Stimulated activated CD4-positive, alpha-beta T cell treated with anti-CD3 and anti-CD28 coated beads, Interleukin-1b, Interleukin-23, amount 100 ng/mL, for 48 hours (primary cell): ENCODE measurements at places on chromosomes 7 and 10.

GRCh38 chr7:6482743-6483119 is 35.0 kb upstream of the DAGLB start:
- DNase-seq = no peak

DNA sequence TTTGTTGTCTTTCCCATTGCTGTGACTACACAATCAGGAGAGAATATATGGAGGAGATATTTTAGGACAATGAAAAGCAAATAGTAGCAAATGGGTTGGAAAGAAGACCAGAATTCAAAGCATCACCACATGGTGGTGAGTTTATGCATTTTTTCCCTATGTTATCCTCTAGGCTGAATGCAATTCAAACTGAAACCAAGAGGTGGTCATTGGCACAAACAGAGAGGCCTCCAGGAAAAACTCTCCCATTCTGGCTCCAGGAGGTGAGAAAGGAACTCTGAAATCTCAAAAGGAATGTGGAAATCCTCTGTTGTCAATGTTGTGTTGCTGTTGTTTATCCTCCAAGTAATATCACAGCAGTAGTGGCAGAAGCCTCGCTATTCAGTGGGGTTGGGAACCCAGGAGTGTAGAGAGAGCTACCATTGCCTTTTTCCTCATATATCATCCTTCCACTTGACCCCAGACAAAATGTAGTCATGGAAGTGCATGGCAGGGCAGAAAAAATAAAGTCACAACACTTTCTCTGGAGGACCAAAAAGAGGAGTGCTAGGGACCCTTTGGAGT is 819.1 kb downstream of the GRID1 start:
- DNase-seq = no peak

DNA sequence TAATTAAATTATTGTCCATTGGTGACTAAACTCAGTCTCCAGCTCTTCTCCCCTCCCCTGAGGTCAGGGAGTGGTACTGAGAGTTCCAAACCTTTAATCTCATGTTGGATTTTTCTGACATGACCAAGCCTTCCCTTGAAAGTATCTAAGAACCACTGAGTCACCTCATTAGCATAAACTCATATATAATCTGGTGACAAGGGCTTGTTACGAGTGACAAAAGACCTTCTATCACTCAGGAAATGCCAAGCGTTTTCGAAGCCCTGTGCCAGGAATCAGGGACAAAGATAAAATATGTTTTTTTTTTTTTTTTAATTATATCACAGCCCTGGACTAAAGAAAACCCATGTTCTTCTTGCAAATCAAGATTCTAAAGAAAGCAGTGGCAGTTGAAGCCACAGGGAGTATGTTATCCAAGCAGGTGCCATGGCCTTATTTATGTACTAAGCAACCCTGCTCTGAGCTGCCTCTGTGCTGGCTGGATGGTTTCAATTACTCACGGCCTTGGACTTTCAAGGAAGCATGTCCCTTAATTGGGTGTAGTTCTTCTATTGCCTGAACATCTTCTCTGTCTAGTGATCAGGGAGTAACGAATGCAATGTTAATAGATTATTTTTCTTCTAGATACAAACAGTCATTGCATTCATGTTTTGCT is 169.0 kb upstream of the PRKCQ start:
- no peak for DNase-seq

GRCh38 chr10:42827201-42827600 is 44.6 kb downstream of the BMS1 start:
- no peak for DNase-seq

DNA sequence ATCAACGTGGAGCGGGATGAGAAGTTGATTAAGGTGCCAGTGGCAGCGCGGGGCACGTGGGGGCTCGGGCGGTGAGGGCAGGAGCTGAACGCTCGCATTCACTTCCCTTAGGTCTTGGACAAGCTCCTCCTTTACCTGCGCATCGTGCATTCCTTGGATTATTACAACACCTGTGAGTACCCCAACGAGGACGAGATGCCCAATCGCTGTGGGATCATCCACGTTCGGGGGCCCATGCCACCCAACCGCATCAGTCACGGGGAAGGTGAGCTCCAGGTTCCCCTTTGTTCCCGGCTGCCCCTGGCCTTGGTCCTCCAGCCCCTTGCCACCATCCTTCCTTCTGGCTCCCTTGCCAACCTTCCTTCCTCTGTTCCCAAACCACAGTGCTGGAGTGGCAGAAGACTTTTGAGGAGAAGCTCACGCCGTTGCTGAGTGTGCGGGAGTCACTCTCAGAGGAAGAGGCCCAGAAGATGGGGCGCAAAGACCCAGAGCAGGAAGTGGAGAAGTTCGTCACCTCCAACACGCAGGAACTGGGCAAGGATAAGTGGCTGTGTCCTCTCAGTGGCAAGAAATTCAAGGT is 2.5 kb downstream of the UFSP1 start:
- no peak for DNase-seq

DNA sequence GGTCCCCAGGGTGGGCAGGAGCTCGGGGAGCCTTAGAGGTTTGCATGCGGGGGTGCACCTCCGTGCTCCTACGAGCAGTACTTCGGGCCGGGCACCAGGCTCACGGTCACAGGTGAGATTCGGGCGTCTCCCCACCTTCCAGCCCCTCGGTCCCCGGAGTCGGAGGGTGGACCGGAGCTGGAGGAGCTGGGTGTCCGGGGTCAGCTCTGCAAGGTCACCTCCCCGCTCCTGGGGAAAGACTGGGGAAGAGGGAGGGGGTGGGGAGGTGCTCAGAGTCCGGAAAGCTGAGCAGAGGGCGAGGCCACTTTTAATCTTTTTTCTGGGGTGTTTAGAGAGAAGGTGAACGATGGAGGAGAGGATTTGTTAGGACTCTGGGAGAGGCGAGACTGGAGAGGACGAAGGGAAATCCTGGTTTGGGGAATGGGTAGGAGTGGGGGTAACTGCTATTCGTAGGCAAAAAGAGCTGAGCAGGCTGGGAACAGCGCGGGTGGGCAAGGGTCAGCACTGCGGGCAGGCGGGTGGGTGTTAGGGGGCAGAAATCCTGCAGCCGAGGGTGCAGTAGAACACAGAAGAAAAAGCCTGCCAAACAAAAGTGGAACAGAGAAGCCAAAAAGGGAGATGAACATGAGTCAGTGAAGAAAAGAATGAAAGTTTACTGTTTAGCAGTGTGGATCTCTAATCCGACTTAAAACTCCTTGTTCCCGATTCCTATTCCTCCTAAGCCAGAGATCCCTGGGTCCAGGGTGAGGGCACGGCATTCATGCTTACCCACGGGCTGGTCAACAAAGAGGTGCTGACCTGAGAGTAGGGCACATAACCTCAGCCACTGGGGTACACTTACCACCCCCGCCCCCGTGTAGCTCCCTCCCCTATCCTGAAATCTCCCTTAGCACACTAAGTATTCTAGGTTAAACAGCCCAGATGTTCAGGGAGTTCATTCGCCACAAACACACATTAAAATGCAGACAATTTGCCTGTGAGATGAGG is 26.9 kb downstream of the PRSS2 start:
- no peak for DNase-seq

DNA sequence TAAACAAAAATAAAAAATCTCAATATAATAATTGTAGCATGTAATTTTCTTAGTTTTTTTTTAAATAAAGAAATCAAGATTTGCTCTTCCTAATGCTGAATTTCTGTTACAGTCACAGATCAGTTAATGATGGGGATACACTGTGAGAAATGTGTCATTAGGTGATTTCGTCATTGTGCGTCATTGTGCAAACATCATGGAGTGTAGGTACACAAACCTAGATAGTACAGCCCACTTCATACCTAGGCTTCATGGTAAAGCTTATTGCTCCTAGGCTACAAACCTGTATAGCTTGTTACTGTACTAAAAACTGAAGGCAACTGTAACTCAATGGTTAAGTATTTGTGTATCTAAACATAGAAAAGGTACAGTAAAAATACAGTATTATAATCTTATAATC is 74.4 kb upstream of the LSM8 start:
- DNase-seq = no peak

DNA sequence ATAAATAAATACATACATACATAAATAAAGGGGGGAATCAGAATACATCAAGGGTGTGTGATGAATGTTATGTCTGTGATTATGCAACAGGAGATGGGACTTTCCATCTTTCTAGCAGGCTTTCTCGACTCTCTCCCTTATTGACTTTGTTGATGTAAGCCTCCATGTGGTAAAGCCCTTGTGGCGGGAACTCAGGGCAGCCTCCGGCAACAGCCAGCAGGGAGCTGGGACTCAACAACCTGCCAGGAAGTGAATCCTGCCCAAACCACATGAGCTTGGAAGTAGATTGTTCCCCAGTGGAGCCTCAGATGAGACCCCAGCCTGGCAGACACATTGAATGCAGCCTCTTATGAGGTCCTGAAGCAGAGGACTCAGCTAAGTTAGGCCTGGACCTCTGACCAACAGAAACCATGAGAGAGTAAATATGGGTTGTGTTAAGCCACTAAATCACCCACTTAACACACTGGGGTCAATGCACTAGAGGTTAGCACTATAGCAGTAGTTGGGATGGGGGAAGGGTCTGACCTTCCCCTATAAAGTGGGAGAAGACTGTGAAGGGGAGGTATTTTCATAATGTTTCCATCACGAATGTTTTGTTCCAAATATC is 104.0 kb downstream of the JCAD start:
- no peak for DNase-seq

- no peak for DNase-seq
Measured at GRCh38 chr10:96337106-96337505, 21.7 kb downstream of the OPALIN start.

GRCh38 chr7:138842111-138842510 is 44.1 kb upstream of the ATP6V0A4 start:
- no peak for DNase-seq

DNA sequence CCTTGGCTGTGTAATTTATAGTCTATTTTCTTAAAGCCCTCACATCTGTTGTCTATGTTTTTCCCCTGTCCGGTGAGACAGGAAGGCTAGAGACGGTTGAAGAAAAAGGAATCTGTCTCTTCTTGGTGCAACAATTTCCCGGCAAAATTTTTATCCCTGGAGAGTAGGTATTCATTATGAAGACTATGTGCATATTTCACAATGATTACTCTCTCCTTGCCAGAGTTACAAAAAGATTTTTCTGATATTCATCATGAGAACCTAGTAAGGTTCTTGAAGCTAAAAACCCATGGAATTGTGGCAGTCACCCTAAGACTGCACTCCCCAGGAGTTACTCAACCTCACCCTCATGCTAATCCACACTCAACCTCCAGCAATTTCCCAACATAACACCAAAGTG is 55.0 kb upstream of the GHITM start:
- no peak for DNase-seq

DNA sequence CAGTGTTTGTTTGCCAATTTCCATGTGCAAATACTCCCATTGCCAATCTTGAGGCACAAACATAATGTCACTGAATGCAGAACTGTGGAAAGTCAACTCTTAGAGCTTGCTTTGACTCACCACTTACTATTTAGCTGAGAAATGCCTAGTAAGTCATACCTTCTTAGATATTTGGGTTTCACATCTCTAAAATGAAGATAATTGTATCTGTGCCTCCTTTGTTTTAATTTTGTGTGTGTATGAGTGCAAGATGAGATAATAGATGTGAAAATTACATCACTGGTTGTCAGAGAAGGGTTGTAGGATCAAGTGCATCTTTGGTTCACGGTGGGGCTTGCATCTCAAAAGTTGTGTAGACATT is 407.5 kb downstream of the INHBA start:
- DNase-seq = no peak

GRCh38 chr10:1316809-1317143 is 260.6 kb downstream of the WDR37 start:
- no peak for DNase-seq

- no peak for DNase-seq
Measured at GRCh38 chr7:123573341-123573740, 15.7 kb upstream of the NDUFA5 start.

- DNase-seq = no peak
Measured at GRCh38 chr7:150648353-150649079, 16.3 kb upstream of the GIMAP6 start.

- no peak for DNase-seq
Measured at GRCh38 chr10:116868722-116869121, 19.4 kb downstream of the ENO4 start.

- DNase-seq = no peak
Measured at GRCh38 chr7:156446990-156447389, 193.6 kb upstream of the RNF32 start.

GRCh38 chr10:14397066-14397465 is 66.3 kb upstream of the FRMD4A start:
- DNase-seq = no peak

DNA sequence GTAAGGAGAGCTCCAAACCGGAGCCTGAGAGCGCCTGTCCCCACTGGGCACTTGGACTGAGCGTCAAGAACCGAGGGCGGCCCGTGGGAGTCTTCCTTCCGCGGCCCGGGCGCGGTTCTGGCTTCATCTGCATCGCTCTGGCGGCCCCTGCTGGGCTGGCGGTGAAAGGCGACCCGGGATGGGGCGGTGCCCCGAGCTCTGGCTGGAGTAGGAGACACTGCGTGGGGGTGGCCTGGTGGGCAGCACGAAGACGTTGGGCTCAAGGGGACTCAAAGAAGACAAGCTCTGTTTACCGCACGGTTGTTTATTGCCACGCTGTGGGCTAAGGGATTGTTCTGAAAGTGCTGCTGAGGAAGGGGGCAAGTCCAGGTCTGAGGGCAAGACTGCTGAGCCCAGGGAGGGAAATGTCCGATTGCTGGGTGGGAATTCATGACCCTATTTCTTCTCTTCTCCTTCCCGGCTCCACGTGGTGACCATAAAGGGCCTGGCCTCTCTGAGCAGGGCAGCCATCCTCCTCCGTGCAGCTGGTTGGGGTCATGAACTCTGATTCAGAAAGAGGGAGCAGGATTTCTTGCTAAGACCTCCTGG is 29.8 kb downstream of the PLAU start:
- DNase-seq = peak; percentile 78

GRCh38 chr10:62082729-62083411 is 181.4 kb downstream of the ARID5B start:
- peak; percentile 48 for DNase-seq

- DNase-seq = no peak
Measured at GRCh38 chr7:25181532-25181931, 46.8 kb downstream of the NPVF start.

DNA sequence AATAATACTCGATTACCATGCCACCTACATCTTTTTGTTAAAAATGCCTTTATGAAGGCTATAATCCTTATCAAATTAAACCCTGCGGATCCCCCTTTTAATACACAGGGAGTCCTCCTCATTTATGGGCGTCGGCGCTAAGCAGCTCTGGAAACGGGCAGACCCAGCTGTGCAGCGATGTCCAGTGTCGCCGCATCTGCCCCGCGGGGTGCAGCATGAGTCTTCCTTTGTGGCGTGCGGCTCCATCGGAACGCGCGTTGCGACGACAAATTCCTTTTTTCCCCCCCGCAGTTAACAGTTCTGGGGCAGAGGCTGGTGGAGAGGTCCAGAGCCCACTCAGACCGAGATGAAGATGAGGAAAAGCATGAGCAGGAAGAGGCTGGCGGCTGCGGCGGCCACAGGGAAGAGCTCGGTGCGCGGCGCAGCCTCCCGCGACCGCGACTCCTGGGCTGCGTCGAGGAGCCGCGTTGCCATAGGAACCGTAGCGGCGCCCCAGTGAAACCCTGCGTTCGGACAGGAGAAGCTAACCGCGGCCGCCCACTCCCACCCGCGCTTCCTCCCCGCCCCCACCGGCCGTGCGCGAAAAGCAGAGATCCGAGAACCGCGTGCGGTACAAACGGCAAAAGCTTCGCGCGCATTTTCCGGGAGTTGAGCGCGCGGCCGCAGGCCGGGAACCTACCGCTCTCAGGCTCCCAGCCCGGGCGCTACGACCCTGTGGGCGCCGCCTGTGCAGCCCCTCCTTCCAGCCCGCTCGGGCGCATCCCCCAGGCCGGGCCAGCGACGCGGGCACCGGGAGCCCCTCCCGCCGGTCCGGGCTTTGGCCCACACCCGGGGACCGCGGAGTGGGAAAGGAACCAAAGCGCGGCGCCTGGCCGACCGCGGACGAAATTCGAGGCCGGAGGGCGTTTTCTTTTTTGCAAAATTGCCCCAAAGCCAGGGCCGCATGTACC is 130.6 kb downstream of the SPAG6 start:
- DNase-seq = no peak

GRCh38 chr10:29620112-29620690 is 14.6 kb downstream of the SVIL start:
- no peak for DNase-seq
